ENCODE measurements at places on chromosomes 5 and 9.

DNA sequence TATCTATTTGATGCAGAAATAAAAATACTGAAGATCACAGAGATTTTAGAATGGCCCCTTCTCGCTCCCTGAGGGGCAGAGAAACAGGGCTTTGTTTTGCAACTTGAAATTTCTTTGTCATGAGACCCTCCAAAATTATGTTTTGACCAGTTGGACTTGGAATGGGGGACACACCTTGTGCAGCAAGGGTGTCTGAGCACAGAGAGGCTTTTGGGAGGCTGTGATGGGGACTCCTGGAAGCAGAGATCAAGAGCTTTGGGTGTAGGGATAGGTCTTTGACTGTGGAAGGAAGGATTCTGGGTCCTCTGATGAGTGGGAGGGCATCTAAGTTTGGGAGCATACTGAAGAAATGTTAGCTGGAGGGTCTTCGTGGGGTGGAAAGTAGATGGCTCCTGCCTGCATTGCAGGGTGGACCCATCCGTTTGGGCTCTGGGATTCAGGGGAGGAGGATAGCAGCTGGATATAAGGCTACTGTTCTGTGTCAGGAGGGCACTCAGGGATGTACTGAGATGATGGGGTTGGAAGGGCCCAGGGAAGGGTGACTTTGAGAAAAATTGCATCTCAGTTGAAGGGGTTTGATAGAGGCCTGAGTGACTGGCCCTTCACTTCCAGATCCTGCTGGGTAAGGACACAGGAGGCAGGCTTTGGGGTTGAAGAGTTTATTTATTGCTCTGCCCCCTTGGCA lies 1.8 kb upstream of the MYORG start:
- DNase-seq, result no peak

- no peak for DNase-seq
These were observed 52.6 kb upstream of the SUSD3 start for GRCh38 chr9:93005876-93006275.

DNA sequence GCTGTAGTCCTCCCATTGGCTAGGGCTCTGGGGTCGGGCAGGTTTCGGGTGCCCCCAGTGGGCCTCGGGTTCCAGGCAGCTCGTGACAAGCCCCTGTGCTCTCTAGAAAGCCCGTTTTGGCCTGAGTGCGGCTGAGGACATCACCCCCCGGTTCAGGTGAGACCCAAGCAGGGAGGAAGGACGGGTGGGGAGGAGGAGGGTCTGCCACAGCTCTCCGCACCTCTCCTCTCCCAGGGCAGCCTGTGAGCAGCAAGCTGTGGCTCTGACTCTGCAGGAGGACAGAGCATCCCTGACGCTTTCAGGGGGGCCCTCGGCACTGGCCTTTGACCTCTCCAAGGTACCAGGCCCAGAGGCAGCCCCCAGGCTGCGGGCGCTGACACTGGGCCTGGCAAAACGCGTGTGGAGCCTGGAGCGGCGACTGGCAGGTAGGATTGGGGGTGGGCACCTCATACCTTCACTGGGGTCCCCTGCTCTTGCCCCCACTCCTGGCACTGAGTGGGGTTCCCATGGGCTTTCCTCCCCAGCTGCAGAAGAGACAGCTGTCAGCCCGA lies 672 bp downstream of the PAXX start:
- no peak for DNase-seq

- no peak for DNase-seq
These were observed 3.7 kb downstream of the SPATA31E1 start for GRCh38 chr9:87886210-87886932.

DNA sequence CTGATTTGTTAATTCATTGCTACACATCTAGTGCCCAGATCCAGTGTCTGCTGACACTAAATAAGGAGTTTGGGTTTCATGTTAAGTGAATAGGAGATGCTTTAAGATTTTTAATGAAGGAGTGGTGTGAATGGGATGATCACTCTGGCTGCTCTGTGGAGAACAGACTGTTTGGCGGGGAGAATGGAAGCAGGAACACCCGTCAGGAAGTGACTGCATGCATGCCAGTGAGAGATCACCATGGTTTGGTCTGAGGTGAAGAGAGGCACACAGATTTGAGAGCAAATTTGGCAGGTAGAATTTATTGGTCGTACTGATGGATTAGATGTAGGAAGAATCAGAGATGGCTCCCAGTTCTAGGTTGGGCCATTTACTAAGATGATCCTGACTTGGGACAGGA lies 19.8 kb downstream of the ATP6V0E1 start:
- no peak for DNase-seq

DNA sequence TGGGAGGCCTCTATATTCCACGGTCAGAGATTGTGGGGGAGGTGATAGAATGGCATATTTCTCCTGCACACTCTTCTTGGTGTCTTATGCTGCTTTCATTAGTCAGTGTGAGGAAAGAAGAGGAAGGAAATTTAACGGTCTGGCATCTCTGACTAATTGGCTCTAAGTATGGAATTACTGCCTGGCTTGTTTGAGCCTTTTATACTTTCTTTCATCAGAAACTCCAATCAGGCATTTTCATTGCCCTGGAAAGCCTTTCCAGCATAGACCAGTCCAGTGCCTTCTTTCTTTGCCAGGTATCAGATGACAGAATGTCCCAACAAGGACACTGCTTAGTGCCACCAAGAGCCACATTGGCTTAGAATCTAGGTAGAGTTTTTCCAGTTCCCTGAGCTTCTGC lies 30.2 kb downstream of the CYSTM1 start:
- no peak for DNase-seq

DNA sequence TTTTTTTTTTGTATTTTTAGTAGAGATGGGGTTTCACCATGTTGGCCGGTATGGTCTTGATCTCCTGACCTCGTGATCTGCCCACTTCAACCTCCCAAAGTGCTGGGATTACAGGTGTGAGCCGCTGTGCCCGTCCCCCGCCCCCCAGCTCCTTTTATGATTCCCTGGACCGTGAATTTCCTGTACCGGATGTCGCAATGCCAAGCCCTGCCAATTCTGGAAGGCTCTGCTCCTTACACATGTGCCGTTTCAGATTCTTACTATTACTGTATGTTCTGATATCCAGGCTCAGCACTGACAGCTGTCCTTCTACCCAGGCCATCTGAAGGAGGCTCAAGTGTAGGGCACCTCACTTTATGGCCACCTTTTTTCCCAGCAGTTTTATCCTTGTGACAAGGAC lies 100.1 kb downstream of the PLCXD3 start:
- DNase-seq, result no peak

DNA sequence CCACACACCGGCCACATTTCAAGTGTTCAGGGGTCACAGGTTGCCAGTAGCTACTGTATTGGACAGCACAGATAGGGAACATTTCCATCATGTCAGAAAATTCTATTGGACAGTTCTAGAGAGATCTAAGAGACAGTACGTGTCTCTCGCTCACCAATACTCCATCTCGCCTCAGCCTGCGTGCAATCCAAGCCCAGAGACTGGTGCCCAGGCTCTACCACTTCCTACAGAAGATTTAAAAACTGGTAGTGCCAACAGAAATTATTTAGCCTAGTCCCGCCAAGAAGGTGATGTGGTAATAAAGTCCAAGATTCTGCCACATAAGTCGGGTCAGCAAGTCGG lies 390 bp upstream of the SNX2 start:
- DNase-seq, result no peak

- DNase-seq, result no peak
These were observed 61.2 kb upstream of the TAF11L2 start for GRCh38 chr5:17436761-17437221.

- DNase-seq, result no peak
These were observed 11.4 kb downstream of the VCAN start for GRCh38 chr5:83482961-83483360.

DNA sequence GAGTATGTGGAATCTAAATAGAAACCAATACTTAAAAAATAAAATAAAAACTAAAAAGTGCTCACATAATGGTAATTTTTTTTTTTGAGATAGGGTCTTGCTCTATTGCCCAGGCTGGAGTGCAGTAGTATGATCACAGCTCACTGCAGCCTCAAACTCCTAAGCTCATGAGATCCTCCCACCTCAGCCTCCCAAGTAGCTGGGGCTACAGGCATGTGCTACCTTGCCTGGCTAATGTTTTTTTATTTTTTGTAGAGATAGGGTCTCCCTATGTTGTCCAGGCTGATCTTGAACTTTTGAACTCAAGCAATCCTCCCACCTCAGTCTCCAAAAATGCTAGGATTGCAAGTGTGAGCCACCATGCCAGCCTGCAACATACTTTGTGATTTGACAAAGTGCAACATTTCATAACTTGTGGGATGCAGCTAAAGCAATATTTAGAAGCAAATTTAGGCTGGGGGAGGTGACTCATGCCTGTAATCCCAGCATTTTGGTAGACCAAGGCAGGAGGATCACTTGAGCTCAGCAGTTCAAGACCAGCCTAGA lies 18.4 kb downstream of the AP3B1 start:
- DNase-seq, result no peak

DNA sequence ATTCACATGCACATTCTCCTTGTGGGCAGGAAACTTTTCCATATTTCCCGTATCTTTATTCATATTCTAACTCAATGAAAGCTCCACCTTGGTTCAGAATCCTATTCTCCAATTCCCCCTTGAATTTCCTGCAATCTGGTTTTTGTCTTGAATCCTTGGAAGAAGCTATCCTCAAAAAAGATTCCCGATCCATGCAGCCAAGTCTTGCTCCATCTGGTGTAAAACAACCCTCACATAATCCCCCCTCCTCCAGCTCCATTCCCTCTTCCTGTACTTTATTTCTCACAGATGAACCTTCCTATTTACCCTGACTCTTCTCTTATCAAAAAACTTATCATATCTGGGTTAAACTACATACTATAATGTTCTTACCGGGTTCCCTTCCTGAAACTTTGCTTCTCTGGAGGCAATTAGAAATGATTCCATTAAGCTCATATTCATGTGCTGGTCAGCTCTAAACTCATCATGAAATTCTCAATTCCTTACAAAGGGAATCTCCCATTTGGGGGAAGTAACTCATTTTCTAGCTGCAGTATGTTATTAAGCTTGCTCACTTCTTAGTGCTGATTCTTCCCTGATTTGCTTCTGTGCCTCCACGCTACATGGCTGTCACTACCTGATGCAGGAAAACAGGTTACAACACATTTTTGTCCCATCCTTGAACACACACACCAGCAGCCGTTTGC lies 81.7 kb downstream of the GNAQ start:
- DNase-seq, result no peak
